ENCODE measurements at places on chromosomes 2 and 18. TPM values are rescaled to one million over a fixed set of nuclear protein-coding genes. Genes with fewer than 3 reads are reported as not detected.

The TMEM237 gene
- 19.8 TPM for total RNA-seq

The LANCL1 gene
- 35.1 TPM for total RNA-seq

The COBLL1 gene
- 0.11 TPM for total RNA-seq

The GAL3ST2 gene
- total RNA-seq: 1.3 TPM

The PPP1R1C gene
- not detected for total RNA-seq

The AAMP gene
- 82.9 TPM for total RNA-seq

GRCh38 chr18:49362431-49362830 is 98.0 kb downstream of the DYM start:
- H3K4me3 ChIP-seq: no peak overlapping the region
- no peak overlapping the region for H3K27ac ChIP-seq
- H3K36me3 ChIP-seq: peaks cover 16% of the 10 kb centered on the region
- no peak for DNase-seq
- H3K27me3 ChIP-seq: no peaks in the 10 kb centered on the region

DNA sequence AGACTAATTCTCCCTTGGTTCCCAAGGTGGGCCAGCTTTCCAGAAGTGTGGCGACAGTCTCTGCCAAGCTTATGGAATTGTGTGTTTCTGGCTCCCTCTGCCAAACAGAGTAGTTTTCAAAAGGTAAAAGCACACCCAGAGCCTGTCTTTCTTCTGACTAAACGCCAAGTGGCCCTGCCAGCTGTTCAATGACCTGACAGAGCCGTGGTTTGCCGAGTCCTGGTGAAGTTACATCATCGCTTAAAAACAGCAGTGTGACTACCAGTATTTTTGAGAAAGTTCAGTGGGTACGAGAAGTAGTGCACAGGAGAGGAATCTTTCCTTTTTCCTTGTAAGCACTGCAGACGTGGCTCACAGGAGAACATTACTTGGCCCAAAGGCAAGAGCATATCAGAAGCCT is 1.9 kb downstream of the PER2 start:
- H3K27me3 ChIP-seq: no peaks in the 10 kb centered on the region
- DNase-seq: no peak
- H3K4me3 ChIP-seq: peak overlapping the region; percentile 84

DNA sequence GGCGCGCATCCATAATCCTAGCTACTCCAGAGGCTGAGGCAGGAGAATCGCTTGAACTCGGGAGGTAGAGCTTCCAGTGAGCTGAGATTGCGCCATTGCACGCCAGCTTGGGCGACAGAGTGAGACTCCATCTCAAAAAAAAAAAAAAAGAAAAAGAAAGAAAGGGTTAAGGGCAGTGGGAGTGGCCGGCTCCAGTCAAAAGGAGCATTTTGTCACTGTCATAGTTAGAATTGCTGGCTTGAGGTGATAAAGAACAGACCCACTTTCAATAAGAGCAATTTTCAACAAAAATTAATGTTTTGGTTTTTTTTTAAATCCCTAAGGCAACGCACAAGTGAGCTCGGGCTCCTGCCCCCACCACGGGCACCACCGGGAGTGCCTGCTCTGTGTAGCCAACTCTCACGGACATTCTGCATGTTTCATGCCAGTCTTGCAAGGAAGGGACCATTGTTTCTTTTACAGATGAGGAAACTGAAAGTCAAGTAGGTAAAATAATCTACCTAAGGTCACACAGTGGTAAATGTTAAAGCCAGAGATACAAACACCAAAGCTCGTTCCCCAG is 8.5 kb downstream of the CIB4 start:
- H3K36me3 ChIP-seq: no peaks in the 10 kb centered on the region
- H3K4me1 ChIP-seq: no peaks in the 10 kb centered on the region
- H3K27me3 ChIP-seq: no peaks in the 10 kb centered on the region
- no peak overlapping the region for H3K4me3 ChIP-seq

GRCh38 chr2:233935426-233935825 is 18.3 kb downstream of the TRPM8 start:
- no peak overlapping the region for H3K4me3 ChIP-seq
- H3K36me3 ChIP-seq: no peaks in the 10 kb centered on the region
- no peak overlapping the region for H3K27ac ChIP-seq
- peaks cover 58% of the 10 kb centered on the region for H3K27me3 ChIP-seq
- DNase-seq: no peak

GRCh38 chr2:149087751-149088150 is 49.3 kb downstream of the LYPD6B start:
- DNase-seq: no peak
- no peak overlapping the region for H3K27ac ChIP-seq
- peaks cover 42% of the 10 kb centered on the region for H3K27me3 ChIP-seq
- peaks cover 2% of the 10 kb centered on the region for H3K4me1 ChIP-seq

- no peak overlapping the region for H3K27ac ChIP-seq
- no peaks in the 10 kb centered on the region for H3K36me3 ChIP-seq
- peaks cover 8% of the 10 kb centered on the region for H3K27me3 ChIP-seq
- H3K4me3 ChIP-seq: no peak overlapping the region
- H3K4me1 ChIP-seq: no peaks in the 10 kb centered on the region
These were observed 76.9 kb upstream of the MAP3K20 start for GRCh38 chr2:172998547-172999272.

DNA sequence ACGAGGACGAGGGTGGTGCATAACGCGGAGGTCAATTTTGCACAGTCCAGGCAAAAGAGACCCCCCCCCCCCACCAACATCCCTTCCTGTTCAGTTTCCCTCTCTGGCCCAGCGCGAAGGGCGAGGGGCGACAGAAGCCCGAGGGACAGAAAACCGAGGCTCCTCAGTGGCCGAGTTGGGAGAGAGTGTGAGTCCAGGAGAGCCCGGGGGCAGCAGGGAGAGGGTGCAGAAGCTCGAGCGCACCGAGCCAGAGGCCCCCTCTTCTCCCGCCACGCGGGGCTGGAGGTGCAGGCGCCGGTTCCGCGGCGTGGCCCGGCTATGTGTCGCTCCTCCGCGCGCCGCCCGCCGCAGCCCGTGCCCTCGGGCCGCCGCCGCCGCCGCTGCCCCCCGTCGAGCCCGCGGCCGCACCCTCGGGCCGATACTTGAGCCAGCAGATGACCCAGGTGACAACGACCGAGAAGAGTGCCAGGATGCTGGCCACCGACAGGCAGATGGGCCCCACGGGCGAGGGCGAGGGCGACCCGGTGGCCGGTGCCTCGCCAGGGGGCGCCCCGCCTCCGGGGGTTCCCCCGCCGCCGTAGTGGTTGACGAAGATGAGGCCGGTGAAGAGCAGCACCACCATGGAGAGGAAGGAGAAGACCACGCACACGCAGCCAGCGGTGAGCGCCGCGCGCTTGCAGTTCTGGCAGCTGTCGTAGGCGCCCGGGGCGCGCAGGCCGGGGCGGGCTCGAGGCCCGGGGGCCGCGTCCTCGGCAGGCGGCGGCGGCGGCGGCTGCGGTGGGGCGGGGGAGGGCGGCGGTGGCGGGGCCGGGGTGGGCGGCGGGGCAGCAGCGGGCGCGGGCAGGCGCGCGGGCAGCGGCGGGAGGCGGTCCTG is 20.2 kb upstream of the PAX3 start:
- H3K4me1 ChIP-seq: peaks cover 12% of the 10 kb centered on the region
- H3K4me3 ChIP-seq: peak overlapping the region; percentile 74
- no peak overlapping the region for H3K27ac ChIP-seq
- peaks cover 62% of the 10 kb centered on the region for H3K27me3 ChIP-seq
- H3K36me3 ChIP-seq: no peaks in the 10 kb centered on the region

GRCh38 chr2:10900216-10901109 is 11.3 kb upstream of the KCNF1 start:
- no peaks in the 10 kb centered on the region for H3K4me1 ChIP-seq
- no peak overlapping the region for H3K27ac ChIP-seq
- DNase-seq: no peak
- no peaks in the 10 kb centered on the region for H3K36me3 ChIP-seq
- no peak overlapping the region for H3K4me3 ChIP-seq
- H3K27me3 ChIP-seq: peaks cover 9% of the 10 kb centered on the region

GRCh38 chr2:11067221-11068078 is 87.8 kb upstream of the SLC66A3 start:
- H3K36me3 ChIP-seq: no peaks in the 10 kb centered on the region
- H3K4me3 ChIP-seq: no peak overlapping the region
- peaks cover 18% of the 10 kb centered on the region for H3K27me3 ChIP-seq
- no peak for DNase-seq

- H3K4me3 ChIP-seq: no peak overlapping the region
- no peak overlapping the region for H3K27ac ChIP-seq
- DNase-seq: no peak
- H3K4me1 ChIP-seq: no peaks in the 10 kb centered on the region
These were observed 84.3 kb upstream of the LGALSL start for GRCh38 chr2:64369706-64370105.

DNA sequence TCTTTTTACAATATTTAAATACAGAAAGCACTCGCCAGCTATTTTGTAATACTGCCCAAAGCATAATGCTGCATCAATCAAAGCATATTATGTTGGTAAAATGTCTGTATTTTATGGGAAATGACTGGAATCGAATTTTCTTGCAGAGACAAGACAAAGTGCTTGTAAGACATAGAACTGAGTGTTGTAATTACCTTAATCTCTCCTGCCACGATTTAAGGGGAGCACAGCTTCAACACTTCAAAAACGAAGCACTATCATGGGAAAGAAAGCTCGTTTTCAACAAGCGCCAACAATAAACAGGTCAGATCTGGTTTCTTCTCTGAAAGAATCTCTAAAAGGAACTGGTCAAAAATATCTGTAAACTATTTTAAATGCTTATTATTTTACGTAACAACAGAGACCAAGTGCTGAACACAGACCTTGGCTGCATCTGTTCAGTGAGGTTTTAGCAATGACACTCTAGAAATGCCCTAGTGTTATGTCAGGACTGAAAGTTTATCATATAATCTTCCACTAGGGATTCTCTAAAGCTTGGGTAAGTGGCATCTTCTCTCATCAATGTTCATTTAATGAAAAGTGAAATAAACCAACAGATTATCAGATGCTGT is 19.0 kb downstream of the RND3 start:
- H3K36me3 ChIP-seq: no peaks in the 10 kb centered on the region
- no peaks in the 10 kb centered on the region for H3K4me1 ChIP-seq

DNA sequence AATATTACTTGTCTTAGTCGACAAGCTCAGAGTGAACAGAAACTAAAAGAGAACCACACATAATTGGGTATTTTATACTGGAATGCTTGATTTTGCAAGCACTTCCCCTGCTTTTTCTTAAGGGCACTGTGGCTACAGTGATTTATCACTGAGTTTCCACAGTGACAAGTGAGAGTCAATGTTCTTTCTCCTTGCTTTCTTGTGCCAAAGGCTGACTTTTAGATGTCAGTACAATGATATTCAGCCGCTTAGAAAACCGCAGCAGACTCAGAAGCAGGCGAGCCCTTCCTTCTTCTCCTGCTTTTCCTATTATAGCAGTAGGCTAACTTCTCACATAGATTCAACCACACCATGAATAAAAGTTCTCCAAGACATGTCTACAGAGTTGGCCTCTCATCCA is 1603.6 kb upstream of the NXPH2 start:
- no peaks in the 10 kb centered on the region for H3K27me3 ChIP-seq
- no peak overlapping the region for H3K27ac ChIP-seq
- no peak overlapping the region for H3K4me3 ChIP-seq
